Head of caudate nucleus (tissue), 42 donors: ENCODE measurements at places on chromosomes 5 and 9.
A peak's percentile ranks its signal among the peaks of the same experiment; 100 is the strongest.

DNA sequence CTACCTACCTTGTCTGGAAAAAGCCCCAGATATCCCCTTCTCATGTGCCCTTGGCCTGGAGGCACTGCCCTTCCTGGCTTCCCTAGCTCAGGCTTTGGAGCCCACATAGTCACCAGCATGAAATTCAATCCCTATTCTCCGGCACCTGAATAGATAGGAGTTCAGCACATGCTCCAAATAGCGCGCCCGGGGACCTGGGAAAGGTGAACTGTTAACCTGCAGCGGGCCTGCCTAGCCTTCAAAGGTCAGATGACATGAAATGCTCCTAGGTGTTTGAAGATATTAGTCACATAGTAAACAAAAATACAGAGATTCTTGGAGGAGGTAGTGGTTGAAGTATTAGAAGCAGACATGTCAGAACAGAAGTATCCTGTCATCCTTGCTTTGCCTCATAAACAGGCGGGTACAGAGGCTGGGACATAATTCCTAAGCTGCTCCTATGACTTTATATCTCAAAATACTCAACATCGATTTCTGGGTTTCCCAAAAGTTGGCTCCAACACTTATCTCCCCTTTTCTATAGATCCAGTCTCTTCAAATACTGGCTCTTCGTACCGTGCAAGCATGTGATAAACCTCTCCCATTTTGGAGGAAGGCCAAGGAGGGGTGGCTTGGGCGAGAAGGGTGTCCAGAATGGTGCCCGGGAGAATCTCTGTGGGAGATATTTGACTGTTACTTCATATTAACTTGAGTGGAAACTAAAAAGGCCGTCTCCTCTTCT, 88.0 kb upstream of the ANKH start:
- no peak for DNase-seq

- DNase-seq: no peak
Measured at GRCh38 chr9:27699621-27700020, 126.3 kb upstream of the C9orf72 start.

DNA sequence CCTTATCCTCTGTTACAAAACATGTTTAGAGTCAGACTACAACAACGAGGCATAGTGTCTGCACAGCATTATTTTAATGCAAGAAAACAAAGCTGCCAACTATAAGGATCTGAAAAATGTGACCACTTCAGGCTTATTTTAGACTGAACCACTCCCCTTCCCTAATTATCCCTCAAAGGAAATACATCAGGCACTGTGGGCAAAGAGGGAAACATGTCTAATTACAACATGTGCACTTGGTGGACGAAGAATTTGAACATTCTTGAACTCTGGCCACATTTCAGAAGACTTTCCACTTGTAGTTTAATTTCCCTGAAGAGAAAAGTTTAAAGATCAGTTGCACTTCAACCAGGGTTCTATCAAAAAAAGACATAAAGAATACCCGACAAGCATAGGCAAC, 3.8 kb downstream of the MTMR12 start:
- no peak for DNase-seq

DNA sequence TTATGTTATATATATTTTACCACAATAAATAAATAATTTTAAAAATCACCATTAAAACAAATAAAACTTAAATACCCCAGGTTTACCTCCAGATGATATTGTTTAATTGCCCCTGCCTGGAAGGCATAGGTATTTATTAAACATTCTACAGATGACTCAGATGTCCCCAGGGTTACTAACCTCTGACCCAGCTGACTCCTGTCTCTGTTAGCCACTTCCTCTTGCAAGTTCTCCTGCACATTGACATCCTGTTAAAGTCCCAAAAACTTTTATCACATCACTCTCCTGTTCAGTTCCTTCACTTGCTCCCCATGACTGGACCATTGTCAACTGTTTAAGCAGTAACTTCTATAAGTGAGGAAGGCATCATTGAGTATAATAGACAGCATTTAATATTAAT, 37.0 kb upstream of the RAB3C start:
- no peak for DNase-seq

GRCh38 chr5:163445345-163445744, 8.0 kb downstream of the CCNG1 start:
- DNase-seq: no peak

DNA sequence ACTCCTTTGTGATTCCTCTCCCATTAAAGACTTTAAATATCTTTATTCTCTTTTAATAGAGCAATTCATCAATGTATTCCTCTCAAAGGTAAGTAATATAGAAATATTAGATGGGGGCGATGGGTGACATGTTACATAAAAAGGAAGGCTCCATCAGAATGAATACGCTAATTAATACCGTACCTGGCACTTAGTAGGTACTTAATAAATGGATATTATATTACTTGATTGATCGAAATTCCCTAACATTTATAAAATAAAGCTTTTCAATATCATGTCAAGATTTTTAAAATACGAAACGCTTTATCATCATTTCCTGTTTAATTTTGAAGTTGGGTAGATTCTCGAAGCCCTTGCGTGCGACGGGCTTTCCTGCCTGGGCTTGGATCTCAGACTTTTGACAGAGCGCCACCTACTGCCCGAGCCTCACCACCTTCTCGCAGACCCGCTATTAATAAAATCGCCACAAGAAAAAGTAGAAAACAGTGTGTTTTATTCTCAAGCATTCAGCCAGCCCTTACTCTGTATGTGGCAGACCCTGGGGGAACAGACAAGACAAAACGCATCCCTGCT, 99.4 kb downstream of the C5orf15 start:
- peak; percentile 88 for DNase-seq

DNA sequence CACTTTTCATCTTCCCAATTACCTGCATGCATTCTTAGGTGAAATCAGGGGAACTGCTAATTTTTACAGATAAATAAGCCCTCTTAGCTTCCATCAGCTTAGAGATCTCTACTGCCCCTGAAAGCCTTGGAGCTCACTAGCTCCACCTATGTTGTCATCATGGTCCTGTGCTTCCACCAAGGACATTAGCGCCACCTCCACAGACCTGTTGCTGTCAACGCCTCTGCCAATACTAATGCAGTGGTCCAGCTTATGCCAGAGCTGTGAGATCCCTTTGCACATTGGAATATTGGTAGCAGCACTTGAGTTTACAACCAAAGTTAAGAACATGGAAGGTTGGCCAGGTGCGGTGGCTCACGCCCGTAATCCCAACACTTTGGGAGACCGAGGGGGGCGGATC, 7.7 kb upstream of the SHISAL2B start:
- DNase-seq: no peak

DNA sequence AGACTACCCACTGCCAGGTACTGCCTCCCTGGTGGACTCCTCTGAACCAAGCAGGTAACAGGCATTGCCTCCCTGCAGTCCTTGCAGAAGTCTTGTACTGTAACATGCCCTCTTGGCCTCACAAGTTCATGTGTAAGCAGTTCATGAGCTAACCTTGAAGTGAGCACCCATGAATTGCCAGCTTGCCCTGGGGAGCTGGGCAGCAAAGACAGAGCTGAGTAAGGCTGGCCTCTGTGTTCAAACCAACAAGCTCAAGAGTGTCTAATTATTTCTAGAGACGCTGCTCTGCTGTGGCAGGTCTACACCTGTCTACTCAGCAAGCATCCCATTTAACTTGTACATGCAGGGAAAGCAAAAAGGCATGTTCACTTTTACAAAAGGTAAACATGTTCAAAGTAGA, 113.5 kb downstream of the FEM1C start:
- no peak for DNase-seq

DNA sequence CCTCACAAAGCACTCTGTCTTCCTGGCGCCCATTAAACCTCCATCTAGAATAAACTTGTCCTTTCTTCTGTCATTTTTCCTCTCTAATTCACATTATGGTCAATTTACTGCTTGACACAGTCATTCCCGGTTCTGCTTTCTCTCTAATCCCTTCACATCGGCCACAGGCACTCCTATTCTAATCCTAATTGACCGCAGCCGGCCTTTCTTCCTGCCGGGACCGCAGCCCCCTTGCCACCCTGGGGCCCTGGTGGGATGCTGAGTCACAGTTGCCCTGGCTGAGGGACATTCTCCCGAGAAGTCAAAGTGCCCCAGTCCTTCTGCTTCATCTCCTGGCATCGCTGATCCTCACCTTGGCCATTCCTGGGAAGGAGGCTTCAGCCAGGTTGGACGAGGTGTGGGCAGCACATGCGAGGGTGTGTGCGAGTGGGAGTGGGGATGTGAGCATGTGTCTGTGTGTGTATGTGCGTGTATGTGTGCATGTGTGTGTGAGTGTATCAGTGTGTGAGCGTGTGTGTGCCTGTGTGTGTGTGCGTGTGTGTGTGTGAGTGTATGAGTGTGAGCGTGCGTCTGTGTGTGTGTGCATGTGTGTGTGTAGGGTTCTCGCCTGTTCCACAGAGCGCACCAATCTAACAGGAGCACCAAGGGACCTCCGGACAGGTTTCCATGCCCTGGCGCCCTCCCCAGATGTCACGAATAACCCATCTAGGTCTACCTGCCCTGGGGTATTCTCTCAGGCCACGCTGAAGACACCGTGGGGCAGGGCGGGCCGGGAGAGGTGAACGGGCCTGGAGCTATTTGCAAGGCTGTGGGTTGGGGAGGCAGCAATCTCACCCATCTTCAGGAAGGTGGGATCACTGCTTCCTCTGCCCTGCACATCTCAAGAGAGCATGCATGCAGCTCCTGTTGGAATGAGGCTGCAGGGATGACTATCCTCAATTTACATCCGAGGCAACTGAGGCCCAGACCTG, 191.2 kb downstream of the PAX5 start:
- DNase-seq: no peak

- DNase-seq: no peak
Measured at GRCh38 chr5:168106008-168106761, 185.3 kb upstream of the WWC1 start.

DNA sequence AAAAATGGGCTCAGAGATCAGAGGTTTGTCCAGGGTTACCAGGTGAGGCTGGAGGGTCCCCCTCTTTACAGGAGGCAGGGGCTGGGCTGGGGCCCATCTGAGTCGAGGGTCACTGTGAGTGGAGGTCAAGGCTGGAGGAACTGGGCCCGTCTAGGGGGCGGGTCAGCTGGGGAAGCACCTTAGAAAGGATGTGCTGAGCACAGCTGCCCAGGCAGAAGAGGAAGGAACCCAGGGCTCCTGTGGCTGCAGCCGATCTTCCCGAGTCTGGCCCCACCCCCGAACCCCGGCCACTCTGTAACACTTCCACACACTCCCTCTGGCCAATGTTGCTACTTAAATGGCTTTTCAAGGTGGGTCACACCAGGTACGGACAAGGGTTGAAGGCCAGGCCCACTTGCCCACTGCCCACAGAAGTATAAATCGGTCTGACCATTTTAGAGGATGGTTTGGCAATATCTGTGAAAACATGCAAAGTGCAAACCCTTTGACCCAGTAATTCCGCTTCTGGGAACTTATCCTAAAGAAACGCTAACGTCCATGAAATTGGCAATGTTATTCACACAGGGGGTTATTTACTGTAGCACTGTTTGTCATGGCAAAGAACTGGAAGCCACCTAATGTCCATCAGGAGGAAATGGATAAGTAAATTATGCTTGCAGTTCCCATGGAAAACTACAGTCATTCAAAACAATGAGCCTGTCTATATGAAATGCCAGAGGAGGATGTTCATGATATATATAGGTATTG, 30.5 kb upstream of the EEIG1 start:
- no peak for DNase-seq

DNA sequence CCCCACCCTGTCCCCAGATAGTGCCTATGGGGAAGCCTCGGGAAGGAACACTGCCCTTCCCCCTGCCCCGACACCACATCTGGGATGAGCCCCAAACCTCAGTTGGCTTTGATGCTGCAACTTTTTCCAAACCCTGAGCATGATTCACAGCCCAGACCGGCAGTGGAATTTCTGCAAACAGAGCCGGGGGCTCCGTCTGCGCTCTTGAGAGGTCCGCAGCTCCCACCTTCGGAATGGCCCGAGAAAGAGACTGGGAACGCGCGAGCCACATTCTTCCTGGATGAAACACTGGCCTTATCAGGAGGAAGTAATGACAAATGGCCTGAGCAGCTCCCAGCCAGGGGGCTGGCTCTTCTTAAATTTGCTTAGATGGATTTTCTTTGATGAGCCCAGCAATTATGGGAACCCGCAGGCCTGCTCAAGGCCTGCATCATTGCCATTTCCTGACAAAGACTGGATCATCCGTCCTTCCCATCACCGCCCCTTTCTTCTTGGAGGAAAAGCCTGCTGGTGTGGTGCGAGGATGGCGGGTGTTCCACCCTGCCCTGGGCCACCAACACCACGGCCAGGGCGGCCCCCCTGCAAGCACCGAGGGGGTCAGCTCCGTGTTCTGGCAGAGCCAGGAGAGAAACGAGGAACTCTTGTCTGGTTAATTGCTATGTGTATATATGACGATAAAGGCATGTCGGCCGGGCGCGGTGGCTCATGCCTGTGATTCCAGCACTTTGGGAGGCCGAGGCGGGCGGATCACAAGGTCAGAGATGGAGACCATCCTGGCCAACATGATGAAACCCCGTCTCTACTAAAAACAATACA, 38.8 kb upstream of the COL5A1 start:
- DNase-seq: peak; percentile 3

GRCh38 chr9:676780-677438, 164.6 kb upstream of the DMRT1 start:
- DNase-seq: no peak

DNA sequence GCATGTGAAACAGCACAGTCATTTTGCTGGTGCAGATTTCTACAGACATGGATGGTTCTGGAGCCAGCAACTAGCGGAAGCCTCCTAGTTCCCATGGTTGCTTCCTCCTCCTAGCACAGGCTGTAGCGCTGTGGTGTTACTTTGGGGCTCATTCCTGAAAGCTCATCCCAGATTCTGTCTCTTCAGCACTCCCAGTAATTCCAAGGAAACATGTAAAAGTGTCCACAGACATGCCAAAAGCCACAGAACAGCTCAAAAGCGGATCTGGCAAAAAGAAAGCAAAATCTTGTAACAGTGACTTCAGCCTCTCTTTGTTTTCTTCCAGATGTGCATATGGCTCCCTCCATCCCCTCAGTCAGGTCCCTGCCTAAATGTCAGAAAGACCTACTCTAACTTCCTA, 144.1 kb downstream of the CEP120 start:
- DNase-seq: no peak

DNA sequence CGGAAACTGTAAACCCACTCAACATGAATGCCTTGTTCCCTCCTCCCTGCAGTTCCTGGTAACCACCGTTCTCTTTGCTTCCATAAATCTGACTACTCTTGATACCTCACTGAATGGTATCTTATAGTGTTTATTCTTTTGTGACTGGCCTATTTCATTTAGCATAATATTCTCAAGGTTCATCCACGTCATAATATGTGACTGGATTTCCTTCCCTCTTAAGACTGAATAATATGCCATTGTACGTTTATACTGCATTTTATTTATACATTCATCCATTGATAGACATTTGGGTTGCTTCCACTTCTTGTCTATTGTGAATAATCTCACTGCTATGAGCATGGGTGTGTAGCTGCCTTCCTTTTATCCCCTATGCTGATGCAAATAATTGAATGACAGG, 253.3 kb upstream of the SMARCA2 start:
- no peak for DNase-seq

DNA sequence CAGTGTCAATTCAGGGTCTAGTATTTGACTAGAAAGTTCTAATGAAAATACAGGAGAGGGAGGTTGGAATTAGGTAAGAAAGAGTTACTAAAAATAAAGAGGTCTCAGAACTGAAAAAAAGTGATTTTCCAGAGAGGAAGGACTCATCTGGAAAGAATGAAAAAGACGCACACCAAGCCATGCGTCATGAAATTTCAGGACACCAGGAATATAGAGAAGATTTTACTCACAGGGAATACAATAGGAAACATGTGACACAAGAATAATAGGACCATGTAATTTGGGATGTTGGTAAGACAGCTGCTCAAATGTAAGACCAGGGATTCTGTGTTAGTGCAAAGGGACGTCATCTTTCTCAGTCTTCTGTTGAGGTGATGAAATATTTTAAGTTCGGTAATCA, 224.7 kb downstream of the GDNF start:
- no peak for DNase-seq

GRCh38 chr9:129173296-129174101, 4.6 kb downstream of the IER5L start:
- DNase-seq: no peak
